CD4-positive, alpha-beta memory T cell (primary cell): ENCODE measurements at places on chromosomes 16 and 17.

DNA sequence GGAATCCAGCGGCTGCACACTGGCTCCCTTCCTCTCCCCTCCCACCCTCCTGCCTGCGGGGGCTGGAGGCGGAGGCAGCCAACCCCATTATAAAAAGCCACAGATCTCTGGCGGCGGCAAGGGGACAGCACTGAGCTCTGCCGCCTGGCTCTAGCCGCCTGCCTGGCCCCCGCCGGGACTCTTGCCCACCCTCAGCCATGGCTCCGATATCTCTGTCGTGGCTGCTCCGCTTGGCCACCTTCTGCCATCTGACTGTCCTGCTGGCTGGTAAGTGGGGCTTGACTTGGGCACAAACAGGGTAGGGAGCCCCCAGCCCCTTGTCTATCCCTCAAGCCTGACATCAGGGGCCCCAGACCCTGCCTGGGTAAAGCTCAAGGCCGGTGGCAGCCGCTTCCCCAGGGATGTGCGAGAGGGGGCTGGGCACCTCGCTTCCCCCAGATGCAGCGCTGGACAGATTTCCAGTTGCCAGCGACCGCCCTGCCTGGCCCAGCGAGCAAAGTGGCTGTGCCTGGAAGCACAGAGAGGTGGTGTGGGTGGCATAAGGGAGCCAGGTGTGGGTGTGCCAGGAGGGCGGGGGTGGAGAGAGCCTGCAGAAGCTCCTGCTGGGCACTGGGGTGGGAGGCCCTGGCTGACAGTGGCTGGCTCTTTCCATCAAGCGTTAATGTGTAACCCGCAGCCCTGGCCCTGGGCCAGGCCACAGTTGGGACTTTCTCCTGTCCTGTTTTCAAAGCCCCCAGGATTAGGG lies at the start of gene CX3CL1:
TSS of gene CX3CL1 (plus strand) at position 119 of the 745 bp plus-strand sequence. CDS start at position 198, 79 bp downstream.
- DNase-seq: no peak

- DNase-seq: peak; percentile 74
These were observed 3.2 kb downstream of the ACSF3 start for GRCh38 chr16:89096768-89097391.

DNA sequence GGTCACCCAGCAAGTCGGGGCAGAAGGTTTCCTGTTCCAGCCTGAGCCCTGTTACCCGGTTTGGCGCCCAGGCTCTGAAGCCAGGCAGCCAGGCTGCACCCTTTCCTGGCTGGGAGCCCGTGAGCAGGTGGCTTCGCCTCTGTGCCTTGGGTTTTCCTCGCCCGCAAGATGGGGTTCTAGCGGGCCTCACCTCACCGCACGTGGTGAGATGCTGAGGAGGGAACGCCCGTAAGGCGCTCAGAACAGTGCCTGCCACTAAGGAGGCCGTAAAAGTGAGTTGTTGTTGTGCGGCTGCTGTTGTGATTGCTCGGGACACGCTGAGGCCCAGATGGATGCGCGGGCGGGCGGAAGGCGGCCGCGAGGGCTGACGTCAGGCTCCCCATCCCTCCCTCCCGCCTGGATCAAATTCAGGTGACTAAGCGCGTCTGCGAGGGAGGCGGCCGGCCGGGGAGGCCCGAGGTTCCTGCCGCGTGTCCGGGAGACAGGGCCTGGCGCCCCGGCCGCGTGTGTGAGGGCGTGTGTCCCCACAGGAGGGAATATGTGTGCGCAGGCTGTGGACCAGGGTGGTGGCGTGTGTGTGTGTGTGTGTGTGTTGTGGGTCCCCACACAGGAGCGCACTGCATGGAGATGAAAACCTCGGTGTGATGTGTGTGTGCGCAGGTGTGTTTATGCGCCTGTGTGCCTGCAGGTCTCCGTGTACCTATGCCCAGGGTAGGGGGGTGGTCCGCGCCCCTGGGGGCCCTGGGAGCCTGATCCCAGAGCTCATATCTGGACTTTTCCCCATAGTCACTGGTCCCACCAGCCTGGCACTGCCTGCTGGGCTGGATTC lies 4.3 kb downstream of the CAMKK1 start:
- no peak for DNase-seq

GRCh38 chr17:48176471-48176855 lies 68.9 kb downstream of the SNX11 start:
- DNase-seq: no peak

DNA sequence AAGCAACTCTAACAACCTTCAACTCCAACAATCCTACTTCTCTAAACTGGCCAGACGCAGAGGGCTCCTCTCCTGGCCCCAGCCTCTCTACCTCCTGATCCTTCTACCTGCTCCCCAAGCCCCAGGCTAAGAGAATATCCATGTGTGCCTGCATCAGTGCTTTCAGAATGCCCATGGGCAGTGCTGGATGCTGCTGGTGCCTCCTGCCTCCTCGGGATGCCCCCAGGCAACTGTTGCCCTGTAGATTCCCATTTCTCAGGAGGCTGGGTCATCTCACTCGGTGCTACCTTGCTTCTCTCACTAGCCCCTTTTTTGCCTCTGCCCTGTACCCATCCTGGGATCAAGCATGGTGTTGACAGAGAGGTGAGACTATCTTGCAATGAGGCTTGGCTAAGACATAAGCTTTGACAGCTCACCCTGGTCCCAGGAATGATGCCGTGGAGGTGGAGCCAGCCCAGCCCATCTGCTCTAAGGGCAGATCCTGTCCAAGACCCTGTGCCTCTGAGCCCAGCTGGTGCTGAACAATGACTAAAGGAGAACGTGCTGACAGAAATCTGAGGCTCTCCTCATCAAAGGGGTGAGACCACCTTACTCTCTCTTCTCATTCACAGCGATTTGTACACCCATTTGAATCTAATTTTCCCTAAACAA lies 19.4 kb upstream of the SUPT4H1 start:
- no peak for DNase-seq
